ENCODE measurements at places on chromosomes 6 and 20. TPM values are rescaled to one million over a fixed set of nuclear protein-coding genes. Genes with fewer than 3 reads are reported as not detected.

FUT9 gene
- total RNA-seq: not detected

SLC25A27 gene
- 0.77 TPM for total RNA-seq

GRCh38 chr20:12554426-12554825 lies 454.3 kb upstream of the SPTLC3 start:
- DNase-seq: no peak

DNA sequence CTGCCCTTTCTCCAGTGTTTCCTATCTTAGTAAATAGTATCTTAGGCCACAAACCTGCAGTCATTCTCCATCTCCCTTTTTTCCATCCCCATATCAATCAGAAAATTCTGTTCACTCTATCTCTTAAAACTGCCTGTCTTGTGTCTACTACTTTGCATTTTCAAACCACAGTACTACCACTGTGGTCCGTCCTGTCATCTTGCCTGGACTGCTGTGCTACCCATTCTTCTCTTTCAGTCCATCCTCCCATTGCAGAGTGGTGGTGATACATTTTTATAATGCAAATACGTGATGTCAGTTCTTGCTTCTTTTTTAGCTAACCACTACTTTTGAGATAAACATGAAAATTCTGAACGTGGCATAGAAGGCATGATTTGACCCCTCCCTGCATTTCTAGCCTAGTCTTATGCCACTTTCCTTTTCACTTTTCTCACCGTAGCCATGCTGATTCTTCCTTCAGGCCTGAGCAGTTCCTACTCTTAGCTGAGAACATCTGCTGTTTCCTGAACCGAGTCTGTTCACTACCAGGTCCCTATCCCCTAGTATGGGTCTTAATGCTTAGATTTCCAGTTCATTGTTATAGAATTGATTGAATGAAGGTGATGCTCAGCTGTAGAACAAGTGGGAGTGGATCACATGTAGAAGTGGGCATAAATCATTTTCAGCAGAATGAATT lies 13.8 kb downstream of the TBPL1 start:
- no peak for DNase-seq

DNA sequence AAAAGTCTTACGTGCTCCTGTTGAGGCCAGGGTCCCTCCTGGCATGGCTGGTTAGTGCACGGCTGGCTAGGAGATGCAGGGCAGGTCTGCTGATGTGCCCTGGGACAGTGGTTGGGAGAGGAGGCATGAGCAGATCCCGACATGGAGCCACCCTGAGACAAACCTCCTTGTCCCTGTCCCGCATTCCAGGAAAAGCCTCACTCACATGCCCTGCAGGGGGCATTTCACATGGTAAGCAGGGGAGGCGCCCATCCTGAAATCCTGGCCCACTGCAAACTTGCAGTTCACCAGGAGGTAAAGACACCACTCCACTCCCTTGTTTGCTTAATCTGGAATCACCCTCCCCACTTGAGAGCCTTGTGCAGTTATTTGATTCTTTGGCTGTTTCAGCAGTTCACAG lies 116.7 kb upstream of the SLC24A3 start:
- no peak for DNase-seq

DNA sequence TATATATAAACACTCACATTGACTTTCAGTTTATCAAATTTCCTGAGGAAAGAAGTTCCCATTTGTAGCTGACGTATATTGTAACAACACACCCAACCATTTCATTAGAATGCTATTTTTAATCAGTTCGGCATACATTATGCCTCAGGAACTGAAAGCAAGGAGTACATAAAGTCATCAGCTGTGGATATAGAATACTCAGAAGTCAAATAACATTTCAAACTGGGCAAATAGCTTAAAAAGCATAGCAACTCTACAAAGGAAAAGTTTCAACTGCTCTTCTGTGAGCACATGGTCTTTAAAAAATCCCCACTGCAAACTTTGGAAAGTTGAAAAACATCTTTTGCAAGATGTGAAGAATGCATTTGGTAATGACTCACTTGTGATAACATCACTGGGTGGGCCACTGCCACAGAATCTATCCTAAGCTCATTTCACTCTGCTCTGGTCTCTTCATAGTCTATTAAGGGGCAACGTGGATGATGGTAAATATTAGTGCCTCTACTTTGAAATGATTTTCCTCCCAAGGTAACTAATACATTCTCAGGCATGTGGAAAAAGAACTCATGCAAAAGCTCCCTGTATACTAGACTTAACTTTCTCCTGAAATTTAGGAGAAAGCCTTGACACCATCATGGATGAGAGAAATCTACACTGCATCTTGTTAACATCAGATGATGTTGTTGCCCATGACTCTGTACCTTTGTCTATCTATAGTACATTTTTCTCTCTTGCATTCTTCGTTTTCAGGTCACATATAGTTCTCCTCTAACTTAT lies 49.2 kb downstream of the FYN start:
- no peak for DNase-seq
